ENCODE measurements at places on chromosomes 12 and 14.

DNA sequence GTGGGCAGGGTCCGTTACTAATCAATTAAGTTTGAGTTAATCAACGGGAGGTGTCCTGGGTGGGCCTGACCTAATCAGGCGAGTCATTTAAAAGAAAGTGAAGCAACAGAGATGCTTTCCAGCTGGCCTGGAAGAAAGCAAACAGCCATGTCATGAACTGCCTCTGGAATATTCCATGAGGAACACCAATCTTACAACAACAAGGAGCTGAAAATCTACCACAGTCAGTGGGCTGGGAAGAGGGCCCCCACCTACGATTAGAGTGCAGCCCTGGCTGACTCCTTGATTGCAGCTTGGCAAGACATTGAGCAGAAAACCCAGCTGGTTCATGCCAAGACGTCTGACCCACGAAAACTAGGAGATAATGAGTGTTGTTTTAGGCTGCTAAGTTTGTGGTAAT lies 56.2 kb downstream of the SSPN start:
- DNase-seq: no peak

DNA sequence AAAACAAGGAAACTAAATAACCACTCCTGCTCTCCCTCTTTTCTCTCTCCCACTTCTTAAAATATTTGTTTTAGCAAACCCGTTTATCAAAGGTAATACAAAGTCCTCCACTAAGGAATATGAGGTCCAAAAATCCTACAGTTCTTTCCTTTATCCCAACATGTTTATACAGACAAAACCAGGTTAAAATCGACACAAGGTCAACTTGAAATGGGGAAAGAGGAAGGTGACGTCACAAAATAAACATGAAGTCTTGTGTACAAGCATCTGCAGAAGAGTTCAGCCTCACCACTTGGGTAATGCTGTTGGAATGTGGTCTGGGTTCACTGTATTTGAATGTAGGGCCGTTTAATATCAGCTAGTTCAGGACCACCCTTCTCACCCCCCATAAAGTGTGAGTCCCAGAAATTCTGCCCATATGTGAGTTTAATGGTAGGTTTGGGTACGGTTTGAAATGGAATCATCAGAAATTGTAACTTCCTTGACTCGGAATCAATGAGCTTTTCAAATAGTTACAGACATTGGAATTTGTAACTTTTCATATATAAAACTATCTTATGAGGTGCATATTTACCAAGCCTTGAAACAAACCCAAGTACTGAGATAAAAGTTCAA lies 120.0 kb upstream of the SLC38A2 start:
- no peak for DNase-seq

- DNase-seq: no peak
Measured at GRCh38 chr12:124428136-124428791, 133.4 kb downstream of the RFLNA start.

DNA sequence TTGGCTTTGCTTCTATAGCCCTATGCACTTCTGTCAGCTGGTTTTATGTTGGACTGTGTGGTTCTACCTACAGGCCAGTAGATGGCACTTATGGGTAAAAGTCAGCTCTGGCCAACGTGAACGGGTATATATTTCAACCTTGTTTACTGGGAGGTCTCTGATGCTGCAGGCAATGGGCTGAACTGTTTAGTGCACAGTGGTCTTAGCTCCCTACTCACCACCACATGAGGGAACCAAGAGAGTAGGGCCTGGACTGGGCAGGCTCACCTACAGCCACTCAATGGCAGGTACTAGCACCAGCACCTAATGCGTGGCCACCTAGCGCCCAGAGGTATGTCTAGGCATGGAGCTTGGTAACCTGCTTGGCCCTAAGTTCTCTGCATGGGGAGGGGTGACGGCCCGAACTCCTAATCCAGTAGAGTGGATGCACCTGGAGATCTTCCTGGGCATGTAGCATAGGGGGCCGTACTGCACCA lies 481.8 kb downstream of the TMEM117 start:
- DNase-seq: no peak

- no peak for DNase-seq
Measured at GRCh38 chr12:96054244-96054610, 18.8 kb upstream of the LTA4H start.

DNA sequence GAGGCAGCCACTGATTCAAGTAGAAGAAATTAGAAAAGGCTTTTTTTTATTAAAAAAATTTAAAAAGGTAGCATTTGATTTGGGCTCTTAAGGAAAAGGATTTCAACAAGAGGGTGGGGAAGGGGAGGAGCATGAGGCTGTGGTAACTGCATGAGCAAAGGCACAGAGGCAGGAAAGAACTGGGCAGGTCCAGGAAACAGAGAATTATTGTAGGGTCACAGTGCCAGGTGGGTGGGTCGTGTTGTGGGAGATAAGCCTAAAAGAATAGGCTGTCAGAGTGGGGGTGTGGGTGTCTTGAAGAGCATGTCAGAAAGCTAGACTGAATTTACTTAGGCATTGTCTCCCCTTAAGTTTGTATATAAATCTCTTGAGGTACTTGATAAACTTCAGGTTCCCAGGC lies 7.8 kb downstream of the LIMA1 start:
- DNase-seq: no peak

DNA sequence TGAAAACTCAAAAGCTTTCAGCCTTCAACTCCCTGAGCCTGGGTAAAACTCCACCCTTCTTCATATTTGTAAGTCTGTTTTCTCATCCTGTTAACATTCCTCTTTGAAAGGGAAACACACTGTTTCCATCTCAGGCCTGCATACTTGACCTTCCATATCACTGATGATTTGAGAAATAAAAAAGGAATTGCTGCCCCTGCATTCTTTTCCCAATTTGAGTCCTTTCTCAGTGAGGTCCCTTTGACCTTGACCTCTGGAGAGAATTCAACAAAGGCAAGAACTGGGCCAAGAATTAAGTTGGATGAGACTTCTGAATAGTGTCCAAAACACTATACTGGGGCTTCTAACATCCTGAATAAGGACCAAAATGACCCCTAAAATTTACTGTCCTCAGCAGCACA lies 108.0 kb downstream of the AEBP2 start:
- no peak for DNase-seq

- DNase-seq: no peak
Measured at GRCh38 chr12:107228076-107228475, 134.7 kb upstream of the CRY1 start.

- no peak for DNase-seq
Measured at GRCh38 chr12:24421759-24422158, 472.3 kb upstream of the SOX5 start.

DNA sequence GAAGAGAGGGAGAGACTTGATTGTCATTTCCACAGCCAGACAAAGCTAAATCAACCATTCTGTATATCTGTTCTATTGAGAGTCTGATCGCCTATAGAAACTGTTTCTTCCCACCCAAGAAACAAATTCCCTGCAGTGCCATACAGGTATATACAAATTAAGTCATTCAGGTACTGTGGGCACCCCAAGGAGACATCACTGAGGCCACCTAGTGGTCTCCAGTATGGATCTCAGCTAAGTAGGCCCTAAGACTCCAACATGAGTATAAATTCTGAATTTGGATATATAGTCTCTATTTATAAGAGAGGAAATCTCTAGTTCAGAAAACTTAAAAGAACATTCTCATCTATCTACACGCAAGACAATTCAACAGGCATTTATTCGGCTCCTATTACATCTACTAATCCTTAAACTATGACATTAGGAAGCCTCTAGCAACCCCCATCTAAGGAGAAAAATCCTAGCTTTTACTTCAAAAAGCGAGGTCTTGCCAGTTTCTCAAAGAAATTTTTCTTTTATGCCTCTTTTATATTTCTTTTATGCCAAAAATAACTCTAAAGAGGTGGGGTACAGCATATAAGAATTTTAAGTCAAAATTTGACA lies 62.6 kb downstream of the DCAF5 start:
- peak; percentile 42 for DNase-seq

DNA sequence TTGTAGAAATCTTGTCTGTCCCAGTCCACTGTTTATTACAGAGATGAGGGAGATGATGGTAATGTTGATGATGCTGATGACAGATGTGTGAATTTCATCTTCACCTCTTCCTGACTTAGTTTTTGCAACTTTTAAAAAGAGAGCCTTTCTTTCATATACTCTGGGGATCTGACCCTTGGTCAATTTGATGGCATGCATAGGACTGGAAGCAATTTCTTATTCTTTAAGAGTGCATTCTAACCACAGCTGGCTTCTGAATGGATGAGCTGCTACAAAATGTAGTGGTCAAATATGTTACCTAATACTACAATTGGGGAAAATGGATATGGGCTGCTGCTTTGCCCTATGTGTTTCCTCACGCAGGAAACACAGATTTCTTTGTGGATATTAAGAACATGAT lies 80.8 kb downstream of the MYRFL start:
- DNase-seq: no peak

DNA sequence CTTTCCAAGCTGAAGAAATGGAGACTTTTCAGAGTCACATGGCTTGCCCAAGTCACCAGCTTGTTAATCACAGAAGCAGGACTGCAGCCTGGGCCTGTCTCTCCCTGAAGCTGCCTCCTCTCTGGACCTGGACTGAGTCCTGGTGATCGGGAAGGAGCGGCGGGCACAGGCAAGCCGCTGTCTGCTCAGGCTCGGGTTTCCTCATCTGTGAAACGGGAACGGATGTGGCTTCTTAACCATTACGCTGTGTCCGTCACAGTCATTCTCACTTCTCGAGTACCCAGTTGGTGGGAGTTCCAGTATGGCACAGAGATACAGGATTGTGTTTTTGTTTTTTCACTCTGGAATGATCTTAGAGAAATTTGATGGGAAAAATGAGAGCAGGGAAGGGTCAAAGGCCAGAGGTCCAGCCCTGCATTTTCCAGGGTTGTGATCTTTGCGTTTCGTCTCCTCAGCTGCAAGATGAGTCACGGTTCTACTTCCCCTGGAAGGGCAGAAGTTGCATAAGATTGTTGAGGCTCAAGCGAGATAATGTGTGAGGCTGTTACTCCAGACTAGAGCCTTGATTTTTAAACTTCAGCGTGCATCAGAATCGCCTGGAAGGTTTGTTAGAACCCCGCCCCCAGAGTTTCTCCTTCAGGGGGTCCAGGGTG lies 7.6 kb upstream of the LRTM2 start:
- DNase-seq: no peak

DNA sequence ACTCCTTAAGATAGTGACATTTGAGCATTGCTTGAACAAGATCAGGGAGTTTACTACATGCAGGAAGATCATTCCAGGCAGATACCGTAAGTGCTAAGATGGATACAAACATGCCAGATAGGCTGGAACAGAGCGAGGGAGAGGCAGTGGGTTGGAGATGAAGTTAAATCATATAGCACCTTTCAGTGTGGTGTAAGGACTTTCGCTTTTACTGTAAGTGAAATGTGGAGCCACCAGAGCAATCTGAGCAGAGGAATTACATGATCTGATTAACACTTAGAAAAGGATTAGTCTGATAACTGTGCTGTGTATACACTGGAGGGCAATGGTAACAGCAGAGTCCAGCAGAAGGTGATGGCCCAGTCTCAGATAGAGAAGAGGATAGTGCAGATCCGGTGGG lies 163.0 kb upstream of the SSTR1 start:
- no peak for DNase-seq

DNA sequence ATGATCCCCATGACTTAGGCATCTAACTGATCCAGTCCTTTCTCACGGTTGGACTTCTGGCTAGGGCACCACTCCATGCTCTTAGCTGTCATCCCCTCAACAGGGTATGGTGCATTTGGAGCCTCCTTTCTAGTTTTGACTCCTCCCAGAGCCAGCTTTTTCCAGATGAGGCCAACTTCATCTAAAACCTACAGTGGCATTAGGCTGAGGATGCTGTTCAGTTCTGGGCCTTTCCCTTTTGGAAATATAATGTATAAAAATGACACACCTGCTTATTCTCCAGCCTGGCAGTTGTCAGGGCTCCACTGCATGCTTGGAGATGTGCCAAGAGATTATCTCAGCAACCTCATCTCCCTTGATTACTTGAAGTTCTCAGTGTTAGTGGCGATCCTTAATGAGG lies 239.7 kb downstream of the EMP1 start:
- DNase-seq: no peak

DNA sequence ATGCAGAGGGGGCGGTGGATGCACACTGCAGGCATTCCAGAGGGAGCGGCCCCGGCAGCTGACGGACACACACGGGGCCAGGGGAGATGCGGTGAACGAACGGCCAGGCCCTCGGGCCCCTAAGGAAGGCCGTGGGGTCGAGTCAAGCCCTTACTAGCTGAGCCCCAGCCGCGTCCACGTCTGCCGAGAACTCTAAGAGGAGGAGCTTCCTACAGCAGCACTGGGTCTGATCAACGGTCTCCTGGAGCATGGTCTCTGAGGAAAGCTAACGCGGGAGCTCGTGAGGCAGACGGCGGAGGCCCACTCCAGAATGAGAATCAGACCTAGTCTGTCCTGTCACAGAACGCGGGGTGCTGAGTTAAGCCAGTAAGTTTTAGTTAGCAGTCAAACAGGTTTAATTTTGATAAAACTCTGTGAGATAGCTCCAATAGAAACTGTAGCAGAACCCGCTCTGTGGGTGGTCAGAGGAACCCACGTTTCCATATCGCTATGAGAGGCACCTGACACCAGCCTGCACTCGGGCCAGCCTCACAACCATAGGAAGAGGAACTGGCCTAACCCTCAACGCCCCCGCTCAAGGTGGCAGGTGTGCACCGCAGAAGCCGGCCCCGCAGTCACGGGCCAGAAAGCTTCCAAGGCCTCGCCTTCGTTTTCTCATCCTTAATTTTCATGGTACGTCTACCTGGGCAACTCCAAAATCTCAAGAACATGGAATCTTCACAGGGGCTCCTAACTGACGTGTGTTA lies 55.5 kb downstream of the CDC42BPB start:
- no peak for DNase-seq

- no peak for DNase-seq
Measured at GRCh38 chr12:56334490-56334793, 642 bp upstream of the PAN2 start.

GRCh38 chr14:20417250-20418186 lies 4.2 kb upstream of the TEP1 start:
- DNase-seq: no peak

GRCh38 chr12:121799156-121799841 lies 4.5 kb upstream of the SETD1B start:
- DNase-seq: peak; percentile 58

GRCh38 chr12:105946493-105946901 lies 192.3 kb downstream of the NUAK1 start:
- DNase-seq: no peak

DNA sequence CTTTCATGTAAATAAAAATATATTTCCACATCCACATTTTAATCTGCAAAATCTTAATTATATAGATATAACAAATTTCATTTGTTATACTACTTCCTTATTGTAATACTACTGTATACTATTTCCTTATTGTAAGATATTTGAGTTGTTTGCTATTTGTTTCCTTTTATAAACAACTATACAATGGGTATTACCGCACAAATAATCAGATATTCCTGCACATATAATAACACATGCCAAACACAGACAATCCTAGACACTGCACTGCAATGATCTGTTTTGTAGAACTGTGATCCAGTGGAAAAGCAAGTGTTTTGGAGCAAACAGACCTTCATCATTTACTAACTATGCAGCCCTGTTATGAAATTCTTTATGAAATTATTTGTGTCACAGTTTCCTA lies 30.5 kb downstream of the PRKD1 start:
- no peak for DNase-seq

GRCh38 chr12:105220150-105220928 lies 15.6 kb downstream of the APPL2 start:
- no peak for DNase-seq
